ENCODE measurements at places on chromosomes 2 and 18.

- no peak for DNase-seq
Observed at GRCh38 chr2:10773821-10774341, 38.7 kb downstream of the PDIA6 start.

DNA sequence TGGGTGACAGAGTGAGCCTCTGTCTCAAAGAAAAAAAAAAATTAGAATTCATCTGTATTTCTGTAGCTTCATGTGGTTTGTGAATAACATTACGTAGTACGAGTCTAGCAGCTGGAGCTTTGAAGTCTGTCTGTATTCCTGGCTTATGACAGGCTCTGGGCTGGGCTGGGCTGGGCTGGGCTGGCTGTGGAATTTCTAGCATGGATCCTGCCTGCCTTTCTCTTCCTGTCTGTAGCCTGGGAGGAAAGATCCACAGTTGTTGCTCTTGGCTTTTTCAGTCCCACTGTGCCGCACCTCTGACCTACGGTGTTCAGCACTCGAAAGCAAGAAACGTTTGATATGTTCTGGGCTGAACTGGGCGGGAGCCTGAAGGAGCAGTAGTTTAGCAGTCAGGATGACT is 55.4 kb downstream of the BOLA3 start:
- no peak for DNase-seq

- peak; percentile 49 for DNase-seq
Observed at GRCh38 chr2:101380376-101380775, 6.9 kb downstream of the CREG2 start.

DNA sequence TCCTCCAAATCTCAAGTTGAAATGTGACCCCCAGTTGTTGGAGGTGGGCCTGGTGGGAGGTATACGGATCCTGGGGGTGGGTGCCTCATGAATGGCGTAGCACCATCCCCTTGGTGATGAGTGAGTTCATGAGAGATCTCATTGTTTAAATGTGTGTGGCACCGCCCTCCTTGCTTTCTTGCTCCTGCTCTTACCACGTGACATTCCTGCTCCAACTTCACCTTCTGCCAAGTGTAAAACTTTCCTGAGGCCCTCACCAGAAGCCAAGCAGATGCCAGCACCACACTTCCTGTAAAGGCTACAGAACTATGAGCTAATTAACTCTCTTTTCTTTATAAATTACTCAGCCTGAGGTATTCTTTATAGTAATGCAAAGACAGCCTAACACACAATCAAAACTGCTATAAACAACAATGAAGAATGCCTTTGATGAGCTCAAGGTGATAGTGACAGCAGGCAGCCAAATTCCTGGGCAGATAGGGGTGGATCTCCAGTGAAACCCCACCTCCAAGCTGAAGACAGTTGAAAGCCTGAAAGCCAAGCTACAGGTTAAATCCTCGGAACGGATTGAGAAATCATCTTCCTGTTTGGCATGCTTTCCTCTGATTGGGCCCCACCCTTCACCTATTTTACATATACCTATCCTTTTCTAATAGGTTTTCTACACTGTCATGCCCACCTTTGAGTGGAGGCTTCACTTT is 26.9 kb downstream of the MCEE start:
- no peak for DNase-seq

- DNase-seq: no peak
Observed at GRCh38 chr2:46545015-46545839, 65.9 kb downstream of the TMEM247 start.

DNA sequence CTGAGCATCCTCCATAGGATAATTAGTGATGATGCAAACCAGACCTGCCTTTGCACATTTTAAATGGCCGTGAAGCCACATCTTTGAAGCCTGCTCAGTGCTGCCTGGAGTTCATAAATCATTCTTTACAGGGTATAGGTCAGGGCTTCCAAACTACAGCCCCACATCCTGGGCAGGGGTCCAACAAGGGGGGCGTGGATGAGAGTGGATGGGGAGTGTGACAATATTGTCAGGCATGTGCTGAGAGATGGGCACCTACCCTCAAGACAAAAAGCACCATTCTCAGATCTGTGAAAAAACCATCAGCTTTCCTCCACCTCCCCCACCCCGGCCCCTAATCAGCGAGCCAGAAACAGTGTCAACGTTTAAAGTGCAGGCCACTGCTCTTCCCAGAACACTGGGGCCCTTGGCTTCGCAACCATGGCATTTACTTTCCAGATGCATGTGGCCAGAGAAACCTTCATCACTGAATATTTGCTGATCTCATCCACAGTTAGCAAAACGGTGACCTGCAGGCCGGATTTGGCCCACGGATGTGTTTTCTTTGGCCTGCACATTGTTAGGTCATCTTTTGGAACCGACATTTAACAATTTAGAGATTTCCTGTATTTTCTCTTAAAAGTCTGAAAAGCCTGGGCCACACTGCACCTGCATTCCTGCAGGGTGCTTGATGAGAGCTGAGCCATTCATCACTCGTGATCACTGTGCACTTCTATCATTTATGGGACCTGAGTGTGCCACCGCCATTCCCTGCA is 130.7 kb downstream of the ANKRD44 start:
- DNase-seq: peak; percentile 58

DNA sequence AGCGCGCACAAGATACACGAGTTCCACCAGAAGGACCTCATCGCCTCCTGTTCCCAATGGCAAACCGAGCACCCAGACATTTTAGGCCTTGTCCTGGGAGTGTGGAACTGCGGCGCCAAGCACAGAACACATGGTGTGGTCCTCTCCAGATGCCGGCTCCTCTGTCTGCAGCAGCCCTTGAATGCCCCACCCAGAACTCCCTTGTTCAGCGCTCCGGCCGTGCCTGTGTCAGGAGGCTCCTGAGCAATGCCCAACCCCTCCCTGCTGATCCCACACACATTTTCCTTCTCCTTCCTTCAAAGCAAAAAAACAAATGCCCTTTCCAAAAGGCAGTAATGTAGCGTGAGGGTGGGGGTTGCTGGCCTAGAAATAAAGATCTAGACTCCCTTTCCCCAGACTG is 89.8 kb downstream of the GFPT1 start:
- DNase-seq: no peak

DNA sequence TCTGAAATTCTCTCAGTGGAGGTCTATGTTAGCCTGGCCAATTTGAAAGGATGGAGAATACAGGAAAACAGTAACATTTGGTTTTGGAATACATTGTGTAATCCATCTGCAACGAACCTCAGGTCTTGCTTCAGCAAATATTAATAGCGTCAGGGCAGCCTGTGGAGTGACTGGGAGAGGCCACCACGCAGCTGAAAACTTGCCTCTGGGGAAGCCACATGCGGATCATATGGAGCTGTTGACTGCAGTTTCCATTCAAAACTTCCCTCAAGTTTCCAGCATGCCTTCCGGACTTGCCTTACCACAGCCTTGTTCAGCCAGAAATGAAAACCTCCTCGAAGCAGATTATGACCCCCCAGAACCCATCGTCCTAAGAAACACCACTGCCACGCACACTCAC is 25.7 kb downstream of the BCL11A start:
- DNase-seq: peak; percentile 82

DNA sequence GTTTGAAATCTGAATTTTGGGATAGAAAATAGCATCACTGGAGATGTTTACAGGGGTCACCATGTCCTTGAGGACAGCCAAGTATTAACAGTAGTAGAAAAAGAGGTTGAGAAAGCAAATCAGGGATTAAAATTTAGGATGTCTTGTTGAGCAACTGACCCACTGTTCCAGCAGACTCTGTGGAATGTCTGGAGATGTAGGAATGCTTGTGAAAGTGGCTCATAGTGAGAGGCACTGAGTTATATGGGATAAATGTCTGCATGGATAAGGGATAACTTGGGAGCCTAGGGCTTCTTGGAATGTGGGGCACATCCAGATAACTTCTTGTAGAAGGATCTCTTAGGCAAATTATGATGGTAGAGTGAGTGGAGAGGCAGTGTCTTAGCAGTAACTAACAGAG is 495.0 kb downstream of the TMX3 start:
- DNase-seq: peak; percentile 72

- DNase-seq: peak; percentile 3
Observed at GRCh38 chr18:72652990-72653593, 109.0 kb upstream of the CBLN2 start.

DNA sequence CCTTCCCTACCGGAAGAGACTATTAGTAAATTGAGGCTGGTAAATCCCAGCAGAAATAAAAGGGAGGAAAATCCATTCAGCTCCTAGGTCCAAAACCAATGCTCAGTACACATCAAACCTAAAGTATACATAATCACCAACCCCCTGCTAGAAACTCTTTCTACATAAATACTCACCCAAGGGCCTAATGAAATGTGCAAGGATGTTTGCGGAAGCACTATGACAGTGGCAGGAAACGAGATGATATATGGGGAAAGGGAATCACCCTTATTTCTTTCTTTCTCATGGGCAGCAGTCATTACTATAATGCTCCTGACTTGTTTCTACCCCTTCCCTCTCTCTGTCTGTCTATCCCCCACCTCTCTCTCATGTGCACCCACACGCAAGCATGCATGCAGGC is 1.3 kb upstream of the SCTR start:
- no peak for DNase-seq

DNA sequence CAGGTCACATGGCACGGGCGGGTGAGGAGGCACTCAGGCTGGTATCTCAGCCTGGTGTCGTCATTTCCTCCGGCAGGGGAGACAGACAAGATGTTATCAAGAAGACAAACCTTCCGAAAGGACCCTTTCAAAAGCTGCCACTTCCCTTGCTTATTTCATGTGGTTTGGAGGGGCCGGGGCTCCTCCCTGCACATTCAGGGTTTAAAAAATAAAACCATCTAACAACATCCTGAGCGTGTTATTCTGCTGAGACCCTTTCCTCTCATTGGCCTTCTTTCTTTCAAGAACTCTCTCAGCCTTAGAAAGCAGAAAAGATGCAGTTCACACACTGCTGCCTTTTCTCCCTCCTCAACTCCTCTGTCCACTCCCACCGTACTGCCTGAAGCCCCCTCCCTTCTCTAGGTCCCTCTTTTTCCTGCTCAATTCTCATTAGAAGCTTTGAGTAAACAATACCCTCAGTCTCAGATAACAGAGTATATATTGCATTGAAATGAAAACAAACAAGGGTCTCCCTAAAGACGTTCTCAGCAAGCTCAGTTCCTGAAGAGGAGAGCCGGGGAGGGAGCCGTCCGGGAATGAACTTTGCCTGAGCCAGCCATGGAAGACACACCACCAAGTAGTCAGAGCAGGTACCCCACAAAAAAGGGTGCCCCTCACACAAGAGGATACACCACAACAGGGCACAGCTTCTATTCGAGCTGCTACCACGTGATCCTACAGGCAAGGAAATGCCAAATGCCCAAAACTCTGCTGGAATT is 9.7 kb downstream of the SMAD7 start:
- DNase-seq: no peak

GRCh38 chr2:234841321-234842015 is 110.3 kb upstream of the SH3BP4 start:
- no peak for DNase-seq

DNA sequence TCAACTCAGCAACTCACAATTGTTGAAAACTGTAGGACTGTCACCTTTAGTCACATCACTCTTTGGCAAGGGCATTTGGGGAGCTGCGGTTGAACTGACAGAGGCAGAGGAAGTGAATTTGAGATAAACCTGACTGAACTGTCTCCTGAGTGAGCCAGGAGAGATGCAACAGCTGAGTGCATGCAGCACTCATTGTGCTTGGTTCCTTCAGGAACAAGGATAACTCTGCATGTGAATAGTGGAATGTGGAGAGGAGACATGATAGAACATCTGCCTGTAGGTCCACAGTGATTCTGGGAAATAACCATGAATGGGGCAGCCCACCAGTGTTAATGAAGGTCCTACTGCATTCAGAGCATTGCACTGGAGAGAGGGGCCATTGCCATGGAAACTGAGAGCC is 494.7 kb downstream of the STK39 start:
- no peak for DNase-seq

GRCh38 chr2:237723602-237724001 is 75.0 kb upstream of the RBM44 start:
- DNase-seq: peak; percentile 34

Measured in fibroblast of skin of right quadriceps (primary cell).